GM19239 (cell line): ENCODE measurements at places on chromosomes 1 and 21.
A peak's percentile ranks its signal among the peaks of the same experiment; 100 is the strongest.

DNA sequence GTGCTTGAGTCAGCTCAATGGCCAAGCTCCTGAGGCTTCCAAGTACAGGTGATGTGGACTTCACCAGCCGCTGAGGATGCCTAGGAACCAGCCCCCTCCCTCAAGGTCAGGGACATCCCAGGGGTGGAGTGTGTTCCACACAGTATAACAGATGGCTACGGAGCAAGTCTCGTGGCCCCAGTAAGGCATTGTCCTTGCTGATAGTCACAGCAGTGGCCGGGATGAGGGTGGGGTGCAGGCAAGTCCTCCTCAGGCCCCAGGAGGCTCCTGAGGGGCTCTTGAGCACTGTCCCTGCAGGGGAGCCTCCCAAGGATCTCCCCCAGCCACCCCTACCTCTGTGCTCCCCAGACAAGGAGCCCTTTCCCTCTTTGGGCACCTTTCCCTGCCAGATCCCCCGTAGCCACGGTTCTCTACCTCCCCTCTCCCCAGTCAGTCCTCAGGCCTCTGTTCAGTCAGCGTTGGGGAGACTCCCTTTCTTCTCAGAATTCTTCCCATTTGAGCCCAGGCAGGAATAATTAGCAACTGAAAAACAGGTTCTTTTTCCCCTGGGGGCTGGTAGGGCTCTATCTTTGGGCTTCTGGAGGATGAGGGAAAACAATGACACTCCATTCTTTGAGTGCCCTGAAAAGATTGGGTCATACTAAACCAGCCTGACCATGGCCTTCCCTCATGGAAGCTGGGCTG lies 7.1 kb upstream of the THEM5 start:
- no peak for DNase-seq

DNA sequence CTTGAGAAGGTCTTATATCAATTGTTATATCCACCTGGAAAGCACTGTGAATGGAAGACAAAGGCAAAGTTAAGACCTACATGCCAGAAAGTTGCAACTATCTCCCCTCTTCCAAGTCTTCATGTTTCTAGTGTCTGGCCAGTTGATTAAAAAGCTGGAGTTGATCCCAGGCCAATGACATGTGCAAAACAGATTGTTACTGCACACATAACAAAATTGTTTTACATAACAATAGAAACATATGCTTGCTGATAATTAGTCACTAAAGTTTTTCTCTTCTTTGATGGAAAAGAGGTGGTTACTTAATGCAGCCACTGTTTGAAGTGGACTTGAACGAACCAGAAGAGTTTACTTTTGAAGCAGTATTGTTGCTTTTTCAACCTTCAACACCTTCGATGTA lies 158.2 kb downstream of the TGFBR3 start:
- no peak for DNase-seq

DNA sequence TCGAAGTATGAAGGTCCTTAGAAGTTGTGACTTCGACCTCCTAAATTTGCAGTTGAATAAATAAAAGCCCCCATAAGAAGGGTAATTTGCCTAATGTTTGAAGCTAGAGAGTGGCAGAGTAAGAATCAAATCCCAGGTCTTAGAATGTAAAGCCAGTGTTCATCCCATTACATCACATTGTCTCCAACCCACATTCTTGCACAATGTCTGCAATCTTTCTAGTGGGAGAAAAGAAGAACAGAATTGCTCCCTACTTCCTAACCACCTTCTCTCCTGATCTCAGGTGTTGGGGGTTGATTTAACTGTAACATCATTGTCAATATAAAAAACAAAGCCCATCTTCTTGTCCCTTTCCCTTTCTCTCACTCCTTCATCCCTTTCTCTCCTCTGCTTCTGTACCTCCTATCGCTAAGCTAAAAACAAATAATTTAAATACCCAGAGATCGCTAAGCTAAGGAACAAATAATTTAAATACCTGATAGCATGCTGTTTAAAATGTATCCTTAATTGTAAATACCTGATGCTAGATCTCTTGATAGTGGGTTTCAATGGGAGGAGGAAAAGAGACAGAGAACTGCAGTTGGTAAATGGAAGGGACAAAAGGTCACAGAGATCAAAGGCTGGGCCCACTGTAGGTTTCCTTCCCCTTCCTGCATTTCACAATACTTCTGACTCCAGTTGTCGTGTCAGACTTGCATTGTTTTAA lies 32.1 kb upstream of the CCDC190 start:
- no peak for DNase-seq

GRCh38 chr1:7026169-7026568 lies 240.9 kb downstream of the CAMTA1 start:
- DNase-seq: no peak

GRCh38 chr21:45267390-45267760 lies 20.3 kb downstream of the POFUT2 start:
- no peak for DNase-seq

DNA sequence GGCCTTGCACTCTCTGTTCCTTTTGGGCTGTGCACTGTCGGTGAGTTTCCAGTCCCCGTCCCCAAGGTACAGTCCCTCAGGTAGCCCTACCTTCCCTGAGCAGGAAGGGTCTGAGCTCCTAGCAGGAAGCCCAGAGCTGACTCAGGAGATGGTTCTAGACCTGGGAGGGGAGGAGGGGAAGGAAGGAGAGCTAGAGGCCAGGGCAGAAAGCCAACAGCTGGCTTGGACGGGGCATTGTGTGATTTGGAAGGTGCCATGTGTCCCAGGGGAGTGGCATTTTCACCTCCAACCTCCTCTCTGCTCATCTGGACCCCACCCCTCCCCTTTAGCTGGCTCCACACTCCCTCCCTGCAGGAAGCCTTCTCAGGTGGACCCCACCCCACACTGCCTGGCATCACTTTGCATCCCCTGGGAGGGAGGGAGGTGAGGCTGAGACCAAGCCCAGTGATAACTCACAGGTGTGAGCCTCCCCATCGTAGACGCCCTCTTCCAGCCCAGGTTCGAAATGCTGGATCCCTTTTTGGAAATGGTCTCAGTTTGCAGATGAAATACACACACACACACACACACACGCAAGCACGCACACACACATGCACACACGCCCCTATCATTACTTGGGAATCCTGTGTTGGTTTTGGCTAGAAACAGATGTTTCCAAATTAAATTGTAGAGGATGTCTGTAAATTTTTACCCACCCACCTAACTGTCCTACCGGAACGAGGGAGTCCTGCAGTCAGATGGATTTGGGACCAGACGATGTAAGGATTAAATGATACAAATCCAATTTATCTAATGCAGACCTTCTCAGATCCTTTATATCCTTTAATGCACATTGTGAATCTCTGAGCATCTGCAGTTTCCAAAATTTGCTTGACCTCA lies 19.7 kb upstream of the IFNLR1 start:
- DNase-seq: no peak

GRCh38 chr1:2186901-2187300 lies 7.7 kb downstream of the FAAP20 start:
- no peak for DNase-seq

- DNase-seq: no peak
Measured at GRCh38 chr1:152052606-152053005, 15.8 kb upstream of the S100A11 start.

DNA sequence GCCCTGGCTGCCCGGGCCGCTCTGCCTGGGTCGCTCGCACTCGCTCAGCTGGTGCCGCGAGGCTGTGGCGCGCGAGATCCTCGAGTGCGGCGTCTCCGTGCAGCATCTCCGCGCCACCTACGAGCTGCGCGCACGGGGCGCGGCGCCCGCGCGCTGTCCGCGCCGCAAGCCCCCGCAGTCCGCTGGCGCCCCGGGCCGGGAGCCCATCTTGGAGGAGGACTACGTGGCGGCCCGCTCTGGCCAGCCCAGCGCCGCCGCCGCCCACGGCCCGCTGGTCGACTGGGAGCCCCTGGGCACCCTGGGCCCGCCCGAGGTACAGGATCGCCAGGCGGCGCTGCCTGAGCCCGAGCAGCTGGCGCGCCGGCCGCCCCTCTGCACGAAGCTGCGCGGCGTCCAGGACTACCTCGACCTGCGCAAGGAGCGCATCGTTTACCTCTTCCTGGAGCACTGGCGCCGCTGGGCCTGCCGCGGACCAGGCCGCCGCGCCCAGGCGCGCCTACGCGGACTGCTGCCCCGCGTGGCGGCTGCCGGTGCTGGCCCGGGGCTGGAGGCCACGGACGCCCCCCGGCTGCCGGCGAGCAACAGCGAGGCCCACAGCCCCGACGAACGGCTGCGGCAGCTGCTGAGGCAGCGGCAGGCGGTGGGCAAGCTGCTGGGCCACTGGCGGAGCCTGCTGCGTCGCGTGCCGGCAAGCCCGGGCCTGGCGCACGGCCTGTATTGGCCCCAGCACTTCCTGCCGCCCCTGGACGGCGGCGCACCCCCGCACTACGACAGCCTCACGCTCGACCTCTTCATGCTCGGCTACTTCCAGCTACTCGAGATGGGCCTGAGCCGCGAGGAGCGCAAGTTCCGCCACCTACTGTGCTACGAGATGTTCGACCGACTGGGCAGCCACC lies 10.9 kb downstream of the TNFRSF25 start:
- DNase-seq: no peak

- DNase-seq: no peak
Measured at GRCh38 chr1:237341391-237341790, 299.4 kb downstream of the RYR2 start.

DNA sequence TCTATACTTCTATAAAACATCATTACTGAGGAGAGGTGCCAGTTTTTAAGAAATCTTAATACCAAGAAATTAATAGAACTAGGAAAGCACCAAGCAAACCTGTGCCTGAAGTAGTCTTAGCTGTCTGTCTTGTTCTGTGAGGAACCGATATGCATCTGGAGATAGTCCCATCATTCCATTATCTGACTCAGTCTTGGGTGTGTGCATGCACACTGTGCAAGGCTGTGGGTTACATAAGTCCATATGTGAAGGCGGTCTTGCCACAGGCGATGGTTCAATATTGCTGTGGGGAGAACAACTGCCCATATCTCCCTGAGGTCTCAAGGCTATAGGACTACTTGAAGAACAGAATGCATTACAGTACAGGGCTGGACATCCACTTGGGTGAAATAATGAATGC lies 33.8 kb downstream of the STIL start:
- DNase-seq: no peak

GRCh38 chr21:32257962-32258785 lies 20.7 kb downstream of the MIS18A start:
- DNase-seq: peak; percentile 56

- no peak for DNase-seq
Measured at GRCh38 chr21:44253832-44254710, 7.6 kb downstream of the DNMT3L start.

GRCh38 chr21:36504067-36505058 lies 24.4 kb upstream of the CLDN14 start:
- no peak for DNase-seq

DNA sequence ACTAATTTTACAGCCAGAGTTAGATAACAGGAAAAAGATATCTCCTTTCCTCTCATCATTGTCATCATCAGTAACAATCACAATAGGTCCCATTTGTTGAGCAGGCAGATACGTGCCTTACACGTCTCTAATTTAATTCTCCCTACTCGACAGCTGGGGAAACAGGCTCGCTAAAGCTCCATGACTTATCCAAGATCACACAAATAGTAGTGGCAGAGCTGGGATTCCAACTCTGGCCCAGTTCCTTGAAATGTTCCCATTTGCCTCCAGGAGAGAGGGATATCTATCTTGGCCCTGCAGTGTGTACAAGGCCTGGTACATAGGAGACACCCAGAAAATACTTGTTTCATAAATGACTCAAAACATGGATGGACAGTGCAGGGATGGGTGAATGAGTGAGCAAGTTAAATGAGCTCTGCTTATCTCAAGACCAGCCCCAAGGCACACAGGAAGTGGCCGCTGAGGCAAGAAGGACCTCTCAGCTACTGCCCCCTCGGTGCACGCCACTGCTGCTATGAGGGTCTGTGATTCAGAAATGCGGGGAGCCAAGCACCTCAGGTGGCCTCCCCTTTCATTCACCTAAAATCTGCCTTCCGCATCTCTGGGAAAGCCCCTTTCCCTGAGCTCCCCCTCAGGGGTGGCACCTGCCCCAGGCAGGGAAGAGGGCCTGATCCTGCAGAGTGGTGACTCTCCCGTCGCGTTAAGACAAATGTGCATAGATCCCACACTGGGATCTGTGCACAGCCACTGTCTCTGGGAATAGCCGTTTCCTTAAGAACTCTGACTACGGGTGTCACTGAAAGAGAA lies 3.6 kb downstream of the KCNN3 start:
- DNase-seq: no peak

DNA sequence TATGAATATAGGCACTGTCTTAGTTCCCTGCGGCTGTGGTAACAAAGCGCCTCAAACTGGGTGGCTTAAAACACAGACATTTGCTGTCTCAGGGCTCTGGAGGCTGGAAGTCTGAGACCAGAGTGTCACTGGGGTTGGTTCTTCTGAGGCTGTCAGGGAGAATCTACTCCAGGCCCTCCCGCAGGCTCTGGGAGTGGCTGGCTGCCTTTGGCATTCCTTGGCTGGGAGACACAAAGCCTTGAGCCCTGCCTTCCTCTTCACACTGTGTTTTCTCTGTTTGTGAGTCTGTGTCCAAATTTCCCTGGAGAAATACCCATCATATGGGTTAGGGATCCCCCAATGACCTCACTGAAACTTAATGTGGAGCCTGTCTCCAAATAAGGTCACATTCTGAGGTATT lies 38.5 kb downstream of the B3GALT5 start:
- no peak for DNase-seq

DNA sequence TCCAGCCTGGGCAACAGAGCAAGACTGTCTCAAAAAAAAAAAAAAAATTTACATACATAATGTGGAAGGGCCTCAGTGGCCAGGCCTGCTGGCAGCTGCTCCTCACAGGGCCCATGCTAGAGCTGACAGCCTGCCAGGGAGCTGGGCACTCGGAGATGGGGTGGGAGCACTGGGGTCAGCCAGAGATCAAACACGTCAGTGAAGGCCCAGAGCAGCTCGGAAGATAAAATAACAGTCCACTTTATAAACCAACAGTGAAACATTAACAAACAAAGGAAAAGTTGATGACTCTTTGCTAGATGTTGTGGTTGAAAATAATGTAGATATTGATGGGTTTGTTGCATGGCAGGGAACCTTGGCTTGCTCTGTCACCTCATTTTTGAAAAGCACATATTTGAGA lies 42.7 kb downstream of the ATP5PF start:
- no peak for DNase-seq

- no peak for DNase-seq
Measured at GRCh38 chr1:151711044-151711800, 5.4 kb downstream of the CELF3 start.

- DNase-seq: no peak
Measured at GRCh38 chr1:33640114-33640660, 167.7 kb downstream of the ZSCAN20 start.

- DNase-seq: no peak
Measured at GRCh38 chr21:15121655-15122120, 56.9 kb upstream of the NRIP1 start.

GRCh38 chr1:198833706-198834503 lies 195.1 kb downstream of the PTPRC start:
- DNase-seq: no peak

- DNase-seq: no peak
Measured at GRCh38 chr1:194062962-194063361, 876.5 kb upstream of the B3GALT2 start.
